ENCODE measurements at places on chromosomes 11 and 22.
A peak's percentile ranks its signal among the peaks of the same experiment; 100 is the strongest.

GRCh38 chr11:36345084-36345511, 49.0 kb downstream of the PRR5L start:
- no peak for DNase-seq

DNA sequence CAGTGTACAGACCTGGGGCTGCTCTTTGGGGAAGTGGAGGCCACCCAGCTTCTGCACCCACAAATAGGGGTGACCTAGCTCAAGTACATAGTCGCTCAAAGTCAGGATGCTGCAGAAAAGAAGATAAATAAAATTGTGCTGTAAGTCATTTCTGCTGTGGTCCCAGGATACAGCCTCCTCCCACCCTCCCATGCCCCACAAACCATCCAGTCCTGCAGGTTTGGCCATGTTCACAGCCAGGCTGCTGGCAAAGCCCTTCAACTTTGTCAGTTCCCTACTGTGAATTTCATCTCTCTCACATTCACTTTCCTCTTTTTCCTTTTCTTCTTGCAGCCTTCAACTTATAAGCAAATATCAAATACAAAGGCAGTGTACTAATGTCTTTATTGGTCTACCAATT, 33.6 kb downstream of the THOC5 start:
- no peak for DNase-seq

- no peak for DNase-seq
Observed at GRCh38 chr11:80196041-80196440, 755.2 kb upstream of the TENM4 start.

DNA sequence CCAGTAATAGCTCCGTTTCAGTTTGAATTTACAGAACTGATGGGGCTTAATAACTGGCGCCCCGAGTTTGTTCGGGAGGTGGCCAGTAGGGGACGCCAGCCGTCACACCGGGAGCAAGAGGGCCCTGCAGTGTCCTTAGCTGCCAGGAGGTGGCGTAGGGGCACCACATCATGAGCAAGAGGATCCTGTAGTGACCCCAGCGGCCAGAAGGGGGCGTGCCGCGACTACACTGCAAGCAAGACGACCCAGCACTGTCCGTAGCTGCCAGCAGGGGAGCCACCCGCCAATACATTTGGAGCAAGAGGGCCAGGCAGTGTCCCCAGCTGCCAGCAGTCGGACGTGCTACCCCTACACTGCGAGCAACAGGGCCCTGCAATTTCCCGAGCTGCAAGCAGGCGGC, 663.7 kb upstream of the B3GAT1 start:
- peak; percentile 21 for DNase-seq

- no peak for DNase-seq
Observed at GRCh38 chr11:47171856-47172255, 4.8 kb downstream of the ARFGAP2 start.

GRCh38 chr22:47035425-47035881, 273.0 kb downstream of the TBC1D22A start:
- peak; percentile 31 for DNase-seq

GRCh38 chr11:102882389-102883024, 7.7 kb upstream of the MMP12 start:
- DNase-seq: peak; percentile 51

- peak; percentile 78 for DNase-seq
Observed at GRCh38 chr11:75583718-75584658, 21.9 kb downstream of the SERPINH1 start.

DNA sequence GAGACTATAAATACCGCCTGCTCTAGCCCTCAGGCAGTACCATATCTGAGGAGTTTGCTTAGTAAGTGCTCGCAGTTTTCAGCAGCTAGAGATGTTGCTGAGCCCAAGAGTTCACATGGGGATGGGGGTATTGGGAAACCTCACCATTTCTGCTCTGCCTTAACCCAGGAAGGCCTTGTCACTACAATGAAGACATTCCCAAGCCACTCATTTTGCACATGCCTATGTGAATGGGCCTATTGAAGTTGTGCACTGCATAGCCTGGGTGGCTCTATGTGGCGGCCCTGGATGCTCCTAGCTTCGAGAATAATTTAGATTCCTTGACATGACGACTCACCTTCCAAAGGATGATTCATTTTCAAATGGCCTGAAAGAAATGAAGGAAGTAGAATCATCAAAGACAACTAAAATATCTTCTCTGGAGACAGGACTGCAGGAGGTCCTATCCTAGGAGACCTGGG, 163.4 kb downstream of the ADAMTS15 start:
- peak; percentile 70 for DNase-seq

DNA sequence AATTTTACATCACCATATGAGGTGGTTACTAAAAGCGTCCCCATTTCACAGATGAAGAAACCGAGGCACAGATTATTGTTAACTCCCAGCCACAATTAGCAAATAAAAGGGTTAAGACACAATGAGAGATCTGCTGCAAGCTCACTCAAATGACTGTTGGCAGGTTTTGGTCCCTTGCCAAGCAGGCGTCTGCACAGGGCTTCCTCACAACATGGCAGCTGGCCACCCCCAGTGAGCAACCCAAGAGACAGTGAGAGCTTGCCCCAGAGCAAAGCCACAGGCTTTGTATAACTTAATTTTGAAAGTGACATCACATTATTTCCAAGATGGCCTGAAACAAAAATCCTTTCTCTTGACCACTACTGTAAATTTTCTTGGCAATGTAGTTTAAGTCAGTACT, 217.6 kb downstream of the NTM start:
- no peak for DNase-seq

GRCh38 chr11:70297341-70297740, 26.9 kb downstream of the PPFIA1 start:
- peak; percentile 56 for DNase-seq

GRCh38 chr11:17694494-17695110, 24.8 kb upstream of the MYOD1 start:
- DNase-seq: no peak

GRCh38 chr22:19992481-19992911, 24.1 kb downstream of the ARVCF start:
- DNase-seq: no peak

DNA sequence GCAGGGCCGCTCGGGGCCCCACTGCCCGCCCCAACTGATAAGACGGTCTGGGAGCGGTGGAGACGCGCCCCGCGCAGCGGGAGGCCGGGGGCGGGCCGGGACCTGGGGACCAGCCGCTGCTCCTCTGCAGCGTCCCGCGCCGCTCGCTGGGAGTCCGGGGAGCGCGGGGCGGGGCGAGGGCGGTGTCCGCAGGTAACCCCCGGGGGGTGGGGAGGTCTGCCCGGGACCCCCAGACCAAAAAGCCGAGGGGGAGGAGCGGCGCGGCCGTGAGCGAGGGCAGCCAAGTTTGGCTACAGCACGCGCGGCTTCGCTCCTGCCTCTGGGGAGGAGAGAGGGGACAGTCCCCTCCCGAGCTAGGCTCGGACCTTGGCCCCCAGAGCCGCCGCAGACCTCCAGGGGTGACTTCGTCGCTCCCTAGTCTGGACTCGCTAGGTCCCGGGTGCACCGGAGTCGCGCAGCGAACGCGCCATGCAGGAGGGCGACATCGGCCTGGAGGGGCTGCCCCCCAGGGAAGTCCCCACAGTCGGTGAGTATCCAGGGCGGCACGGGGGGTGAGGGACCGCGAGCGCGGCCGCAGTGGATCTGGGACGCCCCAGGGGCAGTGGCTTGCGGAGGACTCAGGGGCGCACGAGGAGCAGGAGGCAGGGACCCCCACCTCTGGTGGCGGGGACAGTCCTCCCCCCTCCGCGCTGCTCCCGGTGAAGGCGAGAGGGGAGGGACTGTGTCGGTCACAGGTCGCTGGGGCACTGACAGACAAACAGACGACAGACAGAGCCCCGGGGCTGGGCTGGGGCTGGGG, 92.3 kb upstream of the ANO1 start:
- DNase-seq: no peak

DNA sequence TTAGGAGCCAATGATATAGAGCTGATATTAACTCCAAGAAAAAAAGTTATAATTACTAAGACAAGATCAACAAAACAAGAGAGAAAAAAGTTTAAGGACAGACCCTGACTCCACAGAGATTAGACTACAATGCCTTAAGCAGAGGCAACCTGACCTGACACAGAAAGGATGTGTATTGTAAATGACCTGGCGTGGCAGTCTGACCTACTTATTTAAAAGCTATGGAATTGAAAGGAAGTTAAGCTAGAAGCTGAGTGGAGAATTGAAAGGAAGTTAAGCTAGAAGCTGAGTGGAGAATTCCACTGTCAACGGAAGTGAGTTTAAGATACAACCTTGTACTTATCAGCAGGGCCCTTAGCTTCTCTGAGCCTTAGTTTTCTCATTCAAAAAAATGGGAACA, 885.4 kb downstream of the OPCML start:
- no peak for DNase-seq

- DNase-seq: no peak
Observed at GRCh38 chr22:37896181-37896592, 9.9 kb upstream of the MICALL1 start.

DNA sequence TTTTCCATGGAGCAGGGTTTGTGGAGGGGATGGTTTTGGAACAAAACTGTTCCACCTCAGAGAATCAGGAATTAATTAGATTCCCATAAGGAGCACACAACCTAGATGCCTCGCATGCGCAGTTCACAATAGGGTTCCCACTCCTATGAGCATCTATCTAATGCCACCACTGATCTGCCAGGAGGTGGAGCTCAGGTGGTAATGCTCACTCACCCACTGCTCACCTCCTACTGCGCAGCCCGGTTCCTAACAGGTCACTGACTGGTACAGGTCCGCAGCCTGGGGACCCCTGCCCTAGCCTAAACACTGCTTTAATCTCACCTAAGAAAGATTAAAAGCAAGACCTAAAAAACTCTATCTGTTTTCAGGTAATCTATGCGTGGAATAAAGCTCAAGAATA, 553.0 kb downstream of the JRKL start:
- DNase-seq: no peak

DNA sequence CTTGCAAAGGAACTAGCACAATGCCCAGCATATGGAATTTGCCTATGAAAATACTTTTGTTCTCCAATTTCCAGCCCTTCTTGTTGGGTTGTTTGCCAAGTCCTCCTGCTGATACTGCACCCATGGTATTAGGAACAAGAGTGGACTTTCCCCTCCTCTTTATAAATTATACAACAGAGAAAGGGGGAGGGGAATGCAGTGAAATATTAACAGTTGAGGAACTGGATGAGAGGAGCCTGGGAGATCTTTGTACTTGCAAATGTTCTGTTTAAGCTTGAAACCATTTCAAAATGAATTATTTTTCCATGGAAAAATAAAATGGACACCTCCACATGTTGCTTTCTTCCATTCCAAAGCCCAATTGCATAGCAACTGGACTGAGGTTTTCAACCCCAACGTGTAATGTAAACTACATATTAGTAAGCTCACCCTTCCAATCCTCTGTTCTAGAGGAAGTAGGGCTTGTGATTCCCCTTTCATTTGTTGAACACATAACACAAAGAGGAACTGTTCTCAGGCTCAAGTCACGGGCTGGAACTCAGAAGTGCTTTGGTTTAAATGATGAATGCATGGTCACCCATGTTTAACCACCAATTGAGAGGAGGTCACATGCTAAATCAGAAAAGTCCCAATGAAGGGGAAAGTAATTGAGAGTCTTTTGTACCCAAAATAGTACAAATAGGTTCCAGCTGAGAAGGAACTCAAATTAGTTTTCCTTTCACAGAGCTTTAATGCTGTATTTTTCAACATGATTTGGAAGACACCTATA, 66.2 kb upstream of the ZC3H12C start:
- no peak for DNase-seq

GRCh38 chr11:28836285-28837081, 728.3 kb downstream of the METTL15 start:
- DNase-seq: peak; percentile 100

- no peak for DNase-seq
Observed at GRCh38 chr11:100105982-100106358, 581.1 kb upstream of the ARHGAP42 start.

- DNase-seq: peak; percentile 76
Observed at GRCh38 chr11:128884703-128885338, 6.3 kb upstream of the KCNJ5 start.

DNA sequence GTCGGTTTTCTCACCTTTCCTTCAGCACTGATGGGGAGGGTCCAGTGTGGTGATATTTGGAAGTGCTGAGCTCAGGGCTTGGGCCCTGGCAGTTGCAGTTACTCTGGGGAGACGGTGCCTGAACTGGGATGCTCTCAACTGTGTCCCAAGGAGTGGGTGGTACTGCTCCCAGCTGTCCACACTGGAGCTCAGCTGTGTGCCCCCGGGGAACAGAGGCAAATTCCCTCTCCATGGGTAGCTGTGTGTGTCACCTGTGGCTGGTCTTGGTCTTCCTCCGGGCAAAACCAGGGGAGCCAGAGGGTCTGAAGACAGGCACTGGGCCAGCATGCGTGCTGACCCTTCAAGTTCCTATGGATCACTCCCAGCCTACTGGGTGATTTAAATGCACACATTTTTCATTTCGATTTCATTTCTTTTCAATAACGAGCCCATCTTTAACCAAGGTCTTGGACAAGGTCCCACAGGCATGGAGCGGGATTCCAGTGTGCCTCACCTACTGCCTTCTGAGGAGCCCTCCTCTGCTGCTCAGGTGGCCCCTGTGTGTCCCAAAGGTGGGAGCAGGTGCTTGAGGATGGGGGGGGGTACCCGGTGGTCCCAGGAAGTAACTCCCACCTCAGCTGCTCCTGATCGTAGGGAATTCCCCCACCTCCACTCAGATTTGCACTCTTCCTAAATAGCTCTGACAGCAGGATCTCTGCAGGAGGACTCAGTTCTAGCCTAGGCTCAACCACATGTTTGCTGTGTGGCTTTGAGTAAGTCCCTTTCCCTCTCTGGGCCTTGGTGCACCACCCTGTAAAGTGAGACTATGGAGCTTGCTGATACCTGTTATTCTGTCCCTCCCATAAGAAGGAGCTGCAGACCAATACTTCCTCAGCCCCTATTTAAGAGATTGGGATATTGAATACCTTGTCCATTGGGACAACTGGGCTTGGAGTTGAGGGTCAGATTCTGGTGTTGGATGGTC, 16.8 kb downstream of the PRDM11 start:
- DNase-seq: no peak

DNA sequence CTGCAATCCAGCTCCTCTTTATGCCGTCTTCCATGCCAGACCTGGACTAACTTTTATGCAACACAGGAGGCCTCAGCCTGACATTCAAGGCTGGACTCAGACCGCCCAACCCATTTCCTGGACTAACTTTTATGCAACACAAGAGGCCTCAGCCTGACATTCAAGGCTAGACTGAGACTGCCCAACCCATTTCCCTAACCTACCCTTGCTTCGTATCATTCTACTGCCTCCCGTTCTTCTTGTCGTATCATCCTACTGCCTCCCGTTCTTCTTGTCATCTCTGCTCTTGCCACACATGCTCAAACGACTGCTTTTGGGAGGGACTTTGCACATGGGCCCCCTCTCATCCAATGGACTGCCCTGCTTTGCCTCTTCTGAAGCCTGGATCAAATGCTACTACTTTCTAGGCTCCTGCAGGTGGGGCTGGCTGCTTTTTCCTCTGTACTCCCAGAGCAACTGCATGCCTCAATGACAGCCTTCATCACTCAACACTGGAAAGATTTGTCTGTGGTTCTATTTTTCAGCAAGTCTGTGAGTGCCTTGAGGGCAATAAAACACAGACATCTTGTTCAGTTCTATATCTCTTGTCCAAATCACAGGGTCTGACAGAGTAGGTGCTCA, 7.8 kb downstream of the TBC1D10A start:
- DNase-seq: peak; percentile 32

All from fibroblast of lung (primary cell).